Aorta (tissue), 5 donors: ENCODE measurements at places on chromosomes 4 and X. TPM values are rescaled to one million over a fixed set of nuclear protein-coding genes. Genes with fewer than 3 reads are reported as not detected.

TMEM47 gene
- polyA plus RNA-seq = 118 TPM

GLRB gene
- polyA plus RNA-seq = 6.5 TPM

IBSP gene
- not detected for polyA plus RNA-seq

EGFL6 gene
- polyA plus RNA-seq = not detected

GRCh38 chrX:49122499-49122898 lies 1.0 kb downstream of the GPKOW start:
- no peaks in the 10 kb centered on the region for H3K27me3 ChIP-seq
- DNase-seq = no peak
- no peaks in the 10 kb centered on the region for H3K36me3 ChIP-seq
- no peak overlapping the region for H3K4me3 ChIP-seq
- H3K4me1 ChIP-seq = no peaks in the 10 kb centered on the region

DNA sequence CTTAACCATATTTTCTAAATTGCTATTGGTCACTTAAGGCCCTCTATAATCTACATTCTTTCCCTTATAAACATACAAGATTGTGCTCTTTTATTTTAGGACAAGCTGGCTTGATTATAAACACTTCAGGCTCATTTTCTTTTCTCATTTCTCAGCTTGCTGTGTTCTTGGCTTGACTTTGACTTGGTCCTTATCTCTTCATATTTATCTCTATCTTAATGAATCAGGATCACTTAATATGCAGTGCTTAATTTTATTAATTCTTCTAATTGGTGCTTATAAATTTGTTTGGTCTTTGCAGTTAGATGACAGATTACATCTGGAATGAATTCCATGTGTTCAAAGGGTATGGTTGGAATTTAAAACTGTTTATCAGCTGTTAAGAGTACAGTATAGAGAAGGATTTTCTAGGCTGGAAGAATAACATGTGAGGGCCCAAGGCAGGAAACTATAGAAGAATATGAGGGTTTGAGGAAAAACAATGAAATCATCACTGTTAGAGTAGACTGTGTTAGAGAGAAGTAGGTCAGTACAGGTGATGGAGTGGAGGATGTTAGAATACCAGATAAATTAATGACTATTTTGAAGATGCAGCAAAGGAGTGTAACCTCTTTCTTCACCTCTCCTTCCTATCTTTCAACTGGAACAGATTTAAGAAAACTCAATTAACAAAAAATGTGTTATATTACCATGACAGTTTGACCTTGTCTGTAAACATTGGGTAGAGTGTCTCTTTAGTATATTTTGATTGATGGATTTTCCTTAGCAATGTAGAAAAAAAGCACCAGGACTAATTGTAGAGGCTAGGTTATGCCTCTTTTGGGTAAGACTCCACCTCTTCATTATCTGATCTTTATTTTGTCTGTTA lies 169.6 kb downstream of the RAPGEF2 start:
- DNase-seq = no peak
- no peaks in the 10 kb centered on the region for H3K4me1 ChIP-seq
- no peaks in the 10 kb centered on the region for H3K27me3 ChIP-seq
- H3K4me3 ChIP-seq = no peak overlapping the region

DNA sequence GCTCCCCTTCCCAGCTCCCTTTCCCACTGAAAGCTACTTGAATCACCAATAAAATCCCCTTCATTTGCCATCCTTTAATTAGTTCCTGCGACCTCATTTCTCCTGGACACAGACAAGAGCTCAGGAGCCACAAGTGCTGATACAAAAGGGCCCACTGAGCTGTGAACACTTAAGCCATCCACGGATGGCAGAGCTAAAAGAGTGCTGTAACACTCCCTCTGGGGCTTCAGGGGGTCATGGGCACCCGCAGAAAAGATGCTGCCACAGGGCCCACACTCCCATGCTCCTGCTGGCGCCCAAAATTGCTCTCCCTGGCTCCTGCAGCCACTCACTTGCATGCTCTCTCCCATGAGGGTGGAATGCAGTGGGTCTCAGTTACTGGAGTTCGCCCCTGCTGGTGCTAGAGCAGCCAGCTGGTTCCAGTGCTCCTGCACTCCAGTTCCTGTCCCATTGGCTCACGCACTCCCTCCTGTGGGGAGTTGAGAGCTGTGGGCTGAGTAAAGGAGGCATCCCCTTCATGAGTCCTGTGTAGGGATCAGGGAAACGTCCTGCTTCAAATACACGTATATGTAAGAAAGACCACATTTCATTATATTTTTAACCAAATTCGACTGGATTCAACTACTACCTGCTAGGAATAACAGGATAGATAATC lies 1291.0 kb downstream of the ARAP2 start:
- no peaks in the 10 kb centered on the region for H3K27me3 ChIP-seq
- no peak for DNase-seq
- H3K4me1 ChIP-seq = no peaks in the 10 kb centered on the region
- no peaks in the 10 kb centered on the region for H3K36me3 ChIP-seq
- no peak overlapping the region for H3K27ac ChIP-seq
